SK-N-SH (cell line): ENCODE measurements at places on chromosomes 13 and 19. TPM values are rescaled to one million over a fixed set of nuclear protein-coding genes. Genes with fewer than 3 reads are reported as not detected.
A peak's percentile ranks its signal among the peaks of the same experiment; 100 is the strongest.

DNA sequence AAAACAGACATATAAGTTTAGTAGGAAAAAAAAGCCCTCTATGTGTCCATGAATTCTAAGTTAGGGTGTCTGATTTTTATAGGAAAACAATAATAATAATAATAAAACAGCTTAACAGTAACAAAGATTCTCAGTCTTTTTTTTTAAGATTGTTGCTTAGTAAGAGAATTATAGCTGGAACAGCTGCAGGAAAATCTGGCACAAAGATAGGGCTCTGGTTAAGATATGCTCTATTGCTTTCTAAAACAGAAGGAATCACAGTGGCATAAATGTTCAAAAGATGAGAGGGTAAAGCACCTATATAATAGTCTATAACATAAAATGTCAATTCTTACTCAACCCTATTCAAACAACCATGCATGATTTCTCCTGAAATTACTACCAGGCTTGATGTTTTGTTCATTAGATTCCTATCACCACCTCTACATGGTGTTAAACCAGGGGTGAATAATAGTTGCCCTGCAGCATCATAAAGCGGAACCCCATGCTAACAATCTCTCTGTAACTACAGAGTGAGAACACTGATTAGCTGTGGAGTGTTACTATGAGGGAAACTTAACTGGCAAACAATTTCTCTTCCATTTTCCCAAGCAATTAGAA, 541.4 kb upstream of the MIR17HG start:
- peak; percentile 1 for DNase-seq

GRCh38 chr19:19433666-19434213, 28.3 kb downstream of the GATAD2A start:
- no peak for DNase-seq

GRCh38 chr19:32624410-32624809, 43.4 kb downstream of the PDCD5 start:
- no peak for DNase-seq

DNA sequence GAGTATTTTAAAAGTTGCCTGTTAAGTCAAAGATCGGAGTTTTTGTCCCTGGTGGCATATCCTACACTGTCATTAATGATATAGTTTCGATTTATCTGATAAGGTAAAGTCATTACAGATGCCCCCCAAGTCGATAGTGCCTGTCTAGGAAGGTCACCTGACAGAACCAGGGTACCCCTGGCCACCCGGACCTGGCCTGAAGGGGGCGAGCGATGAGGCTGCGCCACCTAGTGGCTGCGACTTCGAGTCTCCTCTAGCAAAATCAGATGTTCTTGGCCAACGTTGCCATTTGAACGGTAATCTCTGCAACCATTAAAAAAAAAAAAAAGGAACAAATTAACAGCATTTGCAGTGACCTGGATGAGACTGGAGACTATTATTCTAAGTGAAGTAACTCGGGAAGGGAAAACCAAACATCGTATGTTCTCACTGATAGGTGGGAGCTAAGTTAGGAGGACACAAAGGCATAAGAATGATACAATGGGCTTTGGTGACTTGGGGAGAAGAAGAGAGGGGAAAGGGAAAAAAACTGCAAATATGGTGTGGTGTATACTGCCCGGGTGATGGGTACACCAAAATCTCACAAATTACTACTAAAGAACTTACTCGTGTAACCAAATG, 565.1 kb downstream of the LIG4 start:
- DNase-seq, result peak; percentile 25

DNA sequence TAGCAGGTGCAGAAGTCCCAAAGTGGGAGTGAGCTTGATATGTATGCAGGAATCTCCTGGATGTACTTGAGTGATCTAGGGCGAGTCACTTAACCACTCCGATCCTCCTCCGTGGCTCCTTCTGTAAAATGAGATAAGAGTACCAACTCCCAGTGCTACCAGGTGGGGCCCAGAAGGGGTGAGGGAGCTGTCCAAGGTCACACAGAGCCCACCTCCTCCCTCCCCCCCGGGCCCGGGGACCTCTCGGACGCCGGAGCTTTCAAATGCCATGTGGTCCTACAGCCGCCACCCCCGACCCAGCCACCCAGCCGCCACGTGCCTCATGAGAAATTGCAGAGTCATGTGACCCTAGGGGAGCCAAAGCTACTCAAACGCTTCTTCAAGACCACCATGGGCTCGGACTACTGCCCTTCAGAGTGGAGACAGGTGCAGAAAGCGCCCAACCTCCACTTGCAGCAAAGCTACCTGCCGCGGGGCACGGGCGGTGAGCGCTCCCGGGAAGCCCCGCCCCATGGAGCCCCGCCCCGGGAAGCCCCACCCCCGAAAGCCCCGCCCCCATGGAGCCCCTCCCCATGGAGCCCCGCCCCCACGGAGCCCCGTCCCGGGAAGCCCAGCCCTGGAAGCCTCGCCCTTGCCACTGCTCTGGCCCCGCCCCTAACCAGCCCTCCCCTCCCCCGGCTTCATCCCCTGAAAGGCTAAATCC, 10.1 kb upstream of the ZNF358 start:
- DNase-seq, result peak; percentile 95

Gene ATP4A
- not detected in 2 replicates for polyA plus RNA-seq

GRCh38 chr19:46722421-46723022, 5.6 kb upstream of the PRKD2 start:
- DNase-seq, result no peak

- no peak for DNase-seq
Observed at GRCh38 chr13:114059946-114060860, 72.2 kb downstream of the RASA3 start.

Gene ZNF835
- polyA plus RNA-seq, result 0.03 TPM in 1 of 2 replicates, not detected in the other

- DNase-seq, result no peak
Observed at GRCh38 chr13:74794582-74794981, 660.4 kb upstream of the KLF12 start.

Gene PRMT1
- 774 and 789 TPM in 2 replicates for polyA plus RNA-seq

DNA sequence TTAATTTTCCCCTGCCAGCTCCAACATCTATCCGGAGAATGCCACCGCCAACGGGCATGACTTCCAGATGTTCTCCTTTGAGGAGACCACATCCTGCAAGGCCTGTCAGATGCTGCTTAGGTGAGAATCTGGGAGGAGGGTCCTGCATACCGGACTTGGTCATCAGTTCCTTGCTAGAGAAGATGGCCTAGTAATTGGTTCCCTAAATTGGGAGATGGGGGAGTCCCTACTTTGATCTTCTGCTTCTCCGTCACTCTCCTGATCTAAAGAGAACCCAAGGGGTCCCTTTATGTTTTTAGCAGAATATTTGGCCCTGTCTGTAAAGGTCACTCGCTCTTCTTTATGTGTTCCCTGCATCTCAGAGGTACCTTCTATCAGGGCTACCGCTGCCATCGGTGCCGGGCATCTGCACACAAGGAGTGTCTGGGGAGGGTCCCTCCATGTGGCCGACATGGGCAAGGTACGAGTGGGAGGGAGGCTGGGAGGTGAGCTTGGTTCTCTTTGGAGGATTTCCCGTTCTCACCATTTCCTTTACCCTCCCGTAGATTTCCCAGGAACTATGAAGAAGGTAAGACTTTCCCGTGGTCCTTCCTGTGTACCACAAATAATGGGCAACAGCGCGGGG, 54.1 kb upstream of the ADGRE1 start:
- no peak for DNase-seq

DNA sequence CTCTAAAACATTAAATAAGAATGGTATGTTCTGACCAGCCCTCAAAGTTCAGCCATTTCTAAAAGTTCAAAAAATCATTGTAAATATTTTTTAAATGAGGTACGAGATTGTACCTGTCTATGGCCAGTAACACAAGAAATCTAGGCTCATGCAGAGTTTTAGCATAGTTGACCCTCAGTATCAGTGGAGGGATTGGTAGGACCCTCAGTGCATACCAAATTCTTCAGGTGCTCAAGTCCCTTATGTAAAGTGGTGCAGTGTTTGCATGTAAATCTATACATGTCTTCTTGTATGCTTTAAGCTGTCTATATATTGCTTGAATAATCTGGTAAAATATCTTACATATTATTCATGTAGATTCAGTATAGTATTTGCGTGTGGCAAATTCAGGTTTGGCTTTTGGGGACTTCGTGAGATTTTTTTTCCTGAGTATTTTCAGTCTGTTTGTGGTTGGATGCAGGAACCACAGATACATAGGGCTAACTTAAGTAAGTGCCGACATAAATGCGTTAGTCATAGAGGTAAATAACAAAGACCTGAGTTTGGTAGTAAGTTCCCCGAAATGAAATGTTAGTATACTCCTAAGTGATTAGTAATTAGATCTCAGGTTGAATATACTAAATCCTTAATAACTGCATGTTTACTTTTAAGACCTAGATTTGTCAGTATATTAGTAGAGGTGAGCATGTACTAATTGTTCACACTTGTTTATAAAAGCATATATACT, 7.8 kb downstream of the MIR17HG start:
- DNase-seq, result no peak

- no peak for DNase-seq
Observed at GRCh38 chr19:45009625-45010255, 8.5 kb downstream of the RELB start.

GRCh38 chr19:11814700-11815035, 595 bp downstream of the ZNF440 start:
- no peak for DNase-seq

DNA sequence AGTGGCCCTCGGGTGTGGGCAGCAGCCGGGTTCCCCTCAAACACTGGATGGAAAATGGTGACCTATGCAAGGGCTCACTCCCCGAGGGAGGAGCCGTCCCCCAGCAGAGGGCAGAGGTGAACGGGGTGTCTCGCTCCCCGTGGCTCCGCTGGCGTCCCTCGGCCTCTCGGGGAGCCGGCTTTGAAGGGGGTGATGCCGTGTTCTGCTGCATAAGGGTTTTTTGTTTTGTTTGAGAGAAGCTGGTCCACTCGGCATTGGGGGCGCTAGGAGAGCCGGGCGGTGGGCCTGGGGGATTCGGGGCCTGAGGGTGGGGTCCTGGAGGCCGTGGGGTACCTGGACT, 4.0 kb downstream of the EFNA2 start:
- no peak for DNase-seq

GRCh38 chr19:10289167-10289835, 451 bp upstream of the ICAM5 start:
- DNase-seq, result peak; percentile 68

Gene KRTDAP
- not detected in 2 replicates for polyA plus RNA-seq

DNA sequence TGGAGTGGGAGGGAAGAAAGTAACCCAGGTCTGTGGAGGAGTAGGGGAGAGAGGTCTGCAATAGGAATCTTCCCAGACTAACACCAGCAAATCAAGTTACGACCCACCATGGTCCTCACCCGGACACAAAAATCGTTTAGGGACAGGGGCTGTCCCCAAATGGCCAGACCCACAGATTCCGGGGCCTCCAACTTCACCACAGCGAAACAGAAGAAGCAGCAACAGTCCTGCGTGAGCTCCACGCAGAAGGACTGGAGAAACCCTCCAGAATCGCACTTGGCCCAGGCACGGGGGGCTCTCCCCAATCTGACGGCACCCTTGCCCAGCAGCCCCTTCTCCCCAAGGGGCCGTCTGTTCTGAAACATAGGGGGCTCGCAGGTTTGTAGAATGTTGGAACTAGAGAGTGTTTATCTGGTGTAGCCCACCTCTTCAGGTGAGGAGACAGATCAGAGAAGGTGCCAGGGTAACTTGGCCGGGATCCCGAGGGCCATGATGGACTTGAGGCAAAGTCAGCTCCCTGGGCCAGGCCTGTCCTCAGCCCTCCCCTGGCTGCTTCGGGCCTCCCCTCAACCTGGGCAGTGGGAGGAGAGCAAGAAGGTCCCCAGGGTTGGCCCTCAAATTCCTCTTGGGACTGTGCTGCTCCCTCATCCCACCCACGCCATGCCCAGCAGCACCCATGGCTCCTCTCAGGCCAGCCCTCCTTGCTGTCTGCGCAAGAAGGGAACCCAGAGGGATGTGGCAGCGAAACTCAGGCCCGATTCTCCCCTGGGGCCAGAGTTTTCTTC, 82.5 kb upstream of the GPR183 start:
- no peak for DNase-seq

GRCh38 chr13:41900918-41901317, 60.0 kb downstream of the VWA8 start:
- no peak for DNase-seq

- DNase-seq, result peak; percentile 75
Observed at GRCh38 chr13:52846567-52847321, 1.7 kb downstream of the PCDH8 start.

Gene BABAM1
- polyA plus RNA-seq, result 192 TPM in 2 replicates

Gene IGSF23
- 0.08 and 0.10 TPM in 2 replicates for polyA plus RNA-seq

DNA sequence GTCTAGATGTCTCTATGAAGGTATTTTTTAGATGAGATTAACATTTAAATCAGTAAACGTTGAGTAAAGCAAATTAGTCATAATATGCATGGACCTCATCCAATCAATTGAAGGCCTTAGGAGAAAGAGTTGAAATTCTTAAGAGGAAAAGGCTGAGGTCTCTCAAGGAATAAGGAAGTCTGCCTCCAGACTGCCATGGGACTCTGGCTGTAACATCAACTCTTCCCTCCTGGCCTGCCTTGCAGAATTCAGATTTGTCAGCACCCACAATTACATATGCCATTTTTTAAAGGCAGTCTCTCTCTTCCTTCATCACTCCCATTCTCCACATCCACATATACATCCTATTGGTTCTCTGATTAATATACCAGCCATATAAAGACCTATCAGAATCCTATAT, 28.8 kb upstream of the INTS6 start:
- DNase-seq, result no peak

GRCh38 chr13:76570510-76570971, 315.7 kb downstream of the KCTD12 start:
- no peak for DNase-seq

DNA sequence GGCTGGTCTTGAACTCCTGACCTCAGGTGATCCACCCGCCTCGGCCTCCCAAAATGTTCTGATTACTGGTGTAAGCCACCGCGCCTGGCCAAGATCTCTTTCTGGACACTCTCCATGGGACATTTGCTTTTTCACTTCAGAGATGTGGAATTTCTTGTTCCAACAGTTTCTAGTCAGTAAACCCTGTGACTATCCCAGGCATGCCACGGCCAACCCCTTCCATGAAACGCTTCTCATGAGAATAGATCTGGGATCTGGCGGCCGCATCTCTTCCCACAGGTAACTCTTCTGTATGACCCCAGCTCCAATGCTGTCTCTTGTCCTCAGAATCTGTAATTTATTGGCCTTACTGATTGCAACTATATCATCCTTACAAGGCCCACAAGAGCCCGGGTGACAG, 16.2 kb downstream of the PLPP2 start:
- DNase-seq, result peak; percentile 1
